Cerebellar nuclear complex (tissue), 1 donor: ENCODE measurements at places on chromosomes 12 and 14.

DNA sequence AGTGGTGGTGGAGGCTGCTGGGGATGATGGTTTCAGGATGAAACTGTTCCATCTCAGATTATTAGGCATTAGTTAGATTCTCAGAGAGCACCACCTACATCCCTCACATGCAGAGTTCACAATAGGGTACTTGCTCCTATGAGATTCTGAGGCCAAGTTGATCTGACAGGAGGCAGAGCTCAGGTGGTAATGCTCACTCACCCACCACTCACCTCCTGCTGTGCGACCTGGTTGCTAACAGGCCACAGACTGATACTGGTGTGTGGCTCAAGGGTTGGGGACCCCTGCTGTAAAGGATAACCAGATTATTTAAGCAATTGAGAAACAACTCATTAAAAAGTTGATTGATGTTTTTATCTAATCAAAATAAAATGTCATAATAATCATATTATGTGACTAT lies 248.5 kb downstream of the RERGL start:
- no peak for DNase-seq

DNA sequence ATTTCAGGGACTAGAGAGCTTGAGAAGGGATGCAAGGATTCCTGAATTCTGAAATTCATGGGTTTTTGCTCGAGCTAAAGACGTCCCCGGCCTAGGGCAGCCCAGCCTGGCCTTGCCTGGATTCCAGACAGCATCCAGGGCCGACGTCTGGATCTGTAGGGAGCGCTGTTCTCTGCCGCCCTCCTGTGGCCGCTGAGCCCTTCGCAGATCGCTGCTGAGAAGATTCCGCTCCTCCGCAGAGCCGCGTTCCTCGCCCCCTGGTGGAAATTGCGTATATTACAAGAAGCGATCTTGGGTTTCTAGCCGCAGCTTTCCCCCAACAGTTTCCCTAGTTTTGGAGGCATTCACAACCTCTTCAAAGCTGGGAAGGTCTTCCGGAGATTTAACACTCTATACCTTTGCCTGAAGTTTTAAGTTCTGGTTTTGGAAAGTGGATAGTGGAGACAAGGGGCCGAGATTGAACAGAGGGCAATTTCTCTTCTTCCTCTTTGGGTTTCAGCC lies 5.1 kb downstream of the CISTR start:
- peak; percentile 86 for DNase-seq

GRCh38 chr14:42854061-42854460 lies 1247.4 kb downstream of the LRFN5 start:
- DNase-seq, result no peak

DNA sequence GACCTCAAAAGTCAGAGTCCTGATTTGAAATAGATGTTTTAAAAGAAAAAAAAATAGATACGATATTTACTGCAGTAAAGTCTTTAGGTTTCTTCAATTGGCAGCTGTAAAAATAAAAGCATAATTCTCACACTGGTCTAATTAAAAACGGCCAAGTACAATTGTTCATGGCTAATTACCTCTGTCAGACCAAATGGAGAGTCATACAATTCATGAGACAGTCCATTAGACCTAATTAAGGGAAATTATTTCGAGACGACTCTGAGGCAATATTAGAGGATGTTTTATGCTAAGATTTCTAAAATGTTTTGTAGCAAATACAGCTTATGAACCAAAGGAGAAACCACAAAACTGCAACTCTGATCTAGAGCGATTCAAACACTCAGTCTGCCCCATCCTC lies 131.3 kb downstream of the PHLDA1 start:
- no peak for DNase-seq

- no peak for DNase-seq
These were observed 85.1 kb upstream of the WSCD2 start for GRCh38 chr12:108043750-108044533.

GRCh38 chr12:46678426-46678825 lies 147.4 kb downstream of the SLC38A4 start:
- no peak for DNase-seq

DNA sequence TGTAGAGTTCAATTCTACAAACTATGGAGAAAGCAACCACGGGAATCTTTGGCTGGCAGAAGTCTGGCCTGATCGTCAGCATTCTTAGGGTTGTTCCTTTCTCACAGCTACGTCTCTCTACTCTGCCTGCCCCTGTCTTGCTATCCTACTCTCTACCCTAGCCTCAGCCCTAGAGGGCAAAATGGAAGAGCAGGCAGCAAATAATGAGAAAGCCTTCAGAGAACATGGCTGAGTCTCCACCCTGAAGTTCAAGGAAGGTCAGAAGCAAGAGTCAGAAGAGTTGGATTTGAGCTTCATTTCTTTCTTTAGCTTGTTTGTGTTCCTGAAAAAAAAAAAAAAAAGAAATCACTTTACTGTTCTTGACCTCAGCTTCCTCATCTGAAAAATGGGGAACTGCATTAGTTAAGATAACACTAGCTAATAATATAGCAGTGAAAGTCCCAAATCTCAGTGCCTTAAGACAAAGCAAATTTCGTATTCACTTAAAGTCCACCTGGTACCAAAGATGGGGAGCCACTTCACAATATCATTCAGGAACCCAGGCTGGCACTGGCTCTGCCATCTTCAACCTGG lies 50.2 kb upstream of the CCND2 start:
- no peak for DNase-seq

DNA sequence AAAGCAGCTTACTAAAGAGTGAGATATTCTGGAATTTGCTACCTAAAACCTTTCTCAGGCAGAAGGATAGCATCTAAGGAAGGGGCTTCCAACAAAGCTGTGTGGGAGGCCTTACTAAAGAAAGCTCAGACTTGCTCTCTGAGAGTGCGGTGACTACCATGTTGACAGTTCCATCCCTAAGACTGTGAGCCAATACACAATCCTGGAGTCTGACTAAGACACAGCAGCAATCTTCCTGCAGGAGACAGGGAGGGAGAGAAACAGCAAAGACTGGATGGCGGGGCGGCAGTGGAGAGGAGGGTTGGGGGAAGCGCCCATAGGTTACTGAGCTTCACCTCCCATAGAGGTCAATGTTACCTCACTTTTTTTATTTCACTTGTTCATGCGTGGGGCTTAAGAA lies 70.9 kb downstream of the KITLG start:
- no peak for DNase-seq

DNA sequence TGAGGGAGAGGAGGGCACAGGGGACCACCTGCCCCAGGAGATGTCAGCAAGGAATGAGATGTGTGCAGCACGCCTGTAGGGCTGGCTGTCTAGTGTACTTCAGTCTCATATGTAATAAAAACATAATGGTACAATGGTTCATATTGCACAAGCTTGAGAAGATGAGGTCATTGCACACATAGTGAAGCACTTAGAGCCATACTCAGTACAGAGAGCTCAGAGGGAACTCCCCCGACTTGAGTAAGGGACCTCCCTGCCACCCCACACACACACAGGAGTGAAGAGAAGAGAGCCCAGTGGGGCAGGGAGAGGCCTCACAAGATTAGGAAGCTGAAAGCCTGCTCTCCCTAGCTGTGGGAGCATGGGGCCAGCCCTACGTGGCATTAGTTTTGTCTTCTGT lies 61.5 kb downstream of the SLC6A12 start:
- no peak for DNase-seq

DNA sequence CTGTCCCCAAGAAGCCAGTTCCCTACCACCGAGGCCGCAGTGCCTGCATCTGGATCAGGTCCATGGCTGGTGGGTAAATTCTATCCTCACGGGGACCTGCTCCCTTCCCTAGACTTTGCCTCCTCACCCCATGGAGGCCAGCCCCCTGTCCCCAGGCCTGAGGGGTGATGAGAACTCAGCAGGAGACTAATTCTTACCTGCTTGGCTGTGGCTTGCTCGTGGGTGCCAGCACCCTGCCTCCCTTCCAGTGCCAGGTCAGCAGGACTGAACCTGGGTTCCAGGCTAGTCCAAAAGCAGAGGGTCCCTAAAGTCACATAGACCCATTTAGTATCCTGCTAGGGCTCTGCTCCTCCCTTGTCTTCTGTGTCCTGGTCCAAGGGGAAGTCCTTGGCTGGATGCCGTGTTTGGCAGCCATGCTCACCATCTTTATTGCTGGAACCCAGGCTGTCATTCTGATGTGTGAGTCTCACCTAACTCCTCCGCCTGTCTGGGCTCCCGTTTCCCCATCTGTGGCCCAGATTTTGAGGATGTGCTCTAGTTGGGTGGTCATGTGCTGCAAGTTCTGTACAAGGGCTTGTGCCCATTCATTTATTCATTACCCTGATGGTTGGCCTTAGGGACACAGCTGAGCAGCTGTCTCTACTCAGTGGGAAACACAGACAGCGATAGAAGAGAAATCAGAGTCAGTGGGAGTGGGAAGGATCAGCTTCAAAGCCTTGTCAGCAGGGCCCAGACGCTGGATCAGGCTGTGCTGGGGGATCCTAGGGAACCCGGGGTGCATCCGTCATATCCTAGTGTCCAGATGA lies 949 bp downstream of the PLBD2 start:
- peak; percentile 47 for DNase-seq

DNA sequence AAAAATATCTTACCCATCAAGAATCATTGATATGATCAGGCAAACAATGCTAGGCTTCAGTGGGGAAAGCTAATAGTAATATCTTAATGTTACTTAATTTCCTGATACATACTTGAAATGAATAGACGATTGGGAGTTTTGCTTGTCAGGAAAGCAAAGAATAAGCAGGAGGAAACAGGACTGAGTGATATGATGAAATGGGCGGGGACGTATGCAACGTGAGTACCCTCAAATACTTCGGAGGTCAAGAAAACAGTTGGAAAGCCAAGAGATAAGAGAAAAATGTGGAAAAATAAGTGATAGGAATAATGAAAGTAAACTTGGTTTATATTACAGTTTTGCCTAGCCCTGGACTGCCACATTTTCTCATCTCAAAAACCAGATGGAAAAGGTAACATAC lies 49.2 kb downstream of the METTL25 start:
- no peak for DNase-seq
